ENCODE measurements at places on chromosomes 11 and 22.

DNA sequence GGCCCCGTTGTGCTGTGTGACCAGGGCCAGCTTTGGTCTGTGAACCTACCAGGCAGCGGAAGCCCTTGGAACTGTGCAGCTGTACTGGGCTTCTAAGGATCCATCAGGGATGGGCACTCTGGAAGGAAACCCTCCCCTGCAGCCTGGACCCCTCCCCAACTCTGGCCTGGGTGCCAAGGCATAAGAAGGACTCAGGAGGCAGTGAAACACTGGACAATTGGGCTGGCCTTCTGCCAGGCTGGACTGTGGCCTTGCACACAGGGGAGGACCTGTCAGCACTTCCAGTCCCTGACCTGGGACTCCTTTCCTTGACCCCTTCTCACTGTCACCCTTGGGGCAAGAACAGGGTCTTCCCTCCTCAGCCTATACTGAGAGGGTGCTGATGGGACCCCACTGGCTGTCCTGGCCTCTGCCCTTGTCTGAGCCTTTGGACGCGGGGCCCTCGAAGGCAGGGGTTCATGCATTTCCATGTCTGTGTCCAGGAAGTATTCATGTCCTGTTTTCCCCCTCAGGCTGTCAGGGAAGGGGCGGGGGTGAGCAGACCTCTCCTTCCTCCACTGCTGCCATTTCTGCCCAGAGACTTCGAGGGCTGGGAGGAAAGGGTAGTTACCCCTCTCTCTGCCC is 39.6 kb downstream of the PDE2A start:
- no peak for DNase-seq

GRCh38 chr11:95584180-95584579 is 205.4 kb downstream of the FAM76B start:
- no peak for DNase-seq

DNA sequence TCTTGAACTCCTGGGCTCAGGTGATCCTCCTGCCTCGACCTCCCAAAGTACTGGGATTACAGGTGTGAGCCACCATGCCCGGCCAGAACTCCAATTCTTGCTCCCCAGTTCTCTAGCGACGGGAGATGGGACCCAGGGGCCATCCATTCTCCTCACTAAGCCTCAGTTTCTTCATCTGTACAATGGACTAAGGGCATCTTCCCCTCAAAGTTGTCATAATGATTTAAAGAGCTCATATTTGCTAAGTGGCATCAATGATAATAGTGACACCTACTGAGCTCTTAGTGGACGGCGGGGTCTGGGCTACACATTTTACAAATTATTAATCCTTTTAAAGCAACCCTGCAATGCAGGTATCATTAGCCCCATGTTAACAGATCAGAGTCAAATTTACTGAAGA is 34.5 kb downstream of the KIAA0930 start:
- DNase-seq = no peak

DNA sequence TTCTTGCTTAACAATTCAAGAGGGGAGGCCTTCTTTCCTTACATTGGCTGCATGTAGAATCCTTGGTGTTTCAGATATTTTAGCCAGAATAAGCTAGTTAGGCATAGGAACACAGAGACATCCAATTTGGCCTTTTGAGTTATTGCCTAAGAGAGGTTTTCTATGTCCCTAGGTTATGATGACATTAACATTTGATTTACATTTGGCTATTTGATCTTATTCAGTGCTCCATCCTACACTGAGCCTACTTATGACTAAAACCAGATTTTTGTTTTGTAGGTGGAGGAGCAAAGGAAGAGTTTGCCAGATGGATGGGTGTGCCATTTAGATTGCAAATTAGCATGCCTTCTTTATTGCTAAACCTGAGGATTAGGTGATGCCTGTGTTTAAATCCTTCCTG is 11.1 kb upstream of the SLC37A2 start:
- DNase-seq = no peak

DNA sequence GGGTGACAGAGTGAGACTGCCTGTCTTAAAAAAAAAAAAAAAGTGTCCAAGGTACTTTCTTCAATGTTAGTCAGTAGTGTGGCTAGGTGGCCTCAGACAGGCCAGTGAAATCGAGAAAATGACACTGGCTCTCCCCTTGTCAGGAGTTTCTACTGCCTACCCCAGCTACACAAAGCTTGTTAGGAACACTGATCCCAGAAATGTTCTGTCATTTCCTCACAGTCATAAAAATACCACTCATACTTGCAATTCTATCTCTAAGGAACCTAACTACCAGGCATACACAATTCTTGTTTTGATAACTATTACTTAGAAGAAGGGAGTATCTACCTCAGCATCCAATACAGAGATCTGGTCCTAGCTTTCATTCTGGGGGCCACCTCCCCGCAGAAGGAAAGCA is 31.3 kb downstream of the ATP6V1E1 start:
- no peak for DNase-seq

- no peak for DNase-seq
These were observed 123.8 kb downstream of the RAB38 start for GRCh38 chr11:88051396-88051795.

DNA sequence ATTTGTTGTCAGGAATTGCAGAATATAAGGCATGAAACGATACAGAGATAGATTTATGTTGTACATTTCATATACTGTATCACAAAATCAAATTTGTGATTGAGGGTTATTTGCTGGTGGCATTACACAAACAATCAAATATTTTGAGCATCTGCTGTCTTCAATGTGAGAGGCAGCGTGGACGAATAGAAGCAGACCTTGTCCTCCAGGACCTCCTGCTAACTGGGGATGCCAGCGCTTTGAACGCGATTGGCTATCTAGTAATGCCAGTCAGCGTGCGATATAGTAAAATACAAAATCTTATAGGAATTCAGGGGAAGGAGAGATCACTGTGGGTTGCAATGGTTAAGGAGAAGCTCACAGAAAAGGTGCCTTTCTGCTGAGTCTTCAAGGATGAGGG is 631 bp upstream of the SNX19 start:
- DNase-seq = no peak

All from DMS153 (cell line).